Effector memory CD4-positive, alpha-beta T cell (primary cell): ENCODE measurements at places on chromosomes 1 and 21.

DNA sequence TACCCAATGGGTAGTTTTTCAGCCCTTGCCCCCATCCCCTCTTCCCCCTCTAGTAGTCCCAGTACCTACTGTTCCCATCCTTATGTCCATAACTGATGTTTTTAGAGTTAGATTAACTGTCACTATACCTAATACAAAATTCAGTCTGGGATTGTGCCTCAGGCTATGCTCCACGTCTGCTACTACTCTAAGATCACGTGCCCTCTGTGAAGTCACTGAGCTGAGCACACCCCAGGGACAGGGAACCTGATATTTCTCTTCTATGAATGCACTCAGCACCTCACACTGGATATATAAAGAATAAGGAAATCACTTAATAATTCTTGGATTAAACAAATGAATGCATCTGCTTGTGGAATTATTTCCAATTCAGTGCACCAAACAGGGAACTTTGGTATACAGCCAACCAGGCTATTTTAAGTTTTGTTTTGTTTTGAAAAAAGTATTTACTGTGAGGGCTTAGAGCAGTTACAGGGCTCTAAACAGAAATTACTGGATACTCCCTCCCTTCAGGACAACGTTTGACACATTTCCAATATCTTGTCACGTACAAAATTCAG is 307.9 kb downstream of the SMYD3 start:
- DNase-seq: no peak

GRCh38 chr1:70542030-70542429 is 131.0 kb downstream of the CTH start:
- no peak for DNase-seq

DNA sequence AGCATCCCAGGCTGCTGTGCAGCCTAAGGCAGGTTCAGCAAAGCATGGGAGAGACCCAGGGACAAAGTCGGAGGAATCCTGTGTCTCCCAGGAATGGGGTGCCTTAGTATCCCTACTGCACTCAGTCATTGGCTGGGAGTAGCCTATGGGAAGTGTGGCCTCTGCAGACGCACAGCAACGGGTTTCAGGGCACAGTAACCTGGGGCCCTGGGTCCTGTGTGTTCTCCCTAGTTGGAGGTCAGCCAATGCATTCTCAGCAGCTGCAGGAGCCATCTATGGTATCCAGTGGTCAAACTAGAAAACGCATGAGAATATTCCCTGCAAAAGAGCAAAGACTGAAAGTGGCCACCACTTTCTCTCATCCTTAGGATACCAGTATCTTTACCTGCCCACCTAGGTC is 13.7 kb upstream of the C1orf21 start:
- no peak for DNase-seq

DNA sequence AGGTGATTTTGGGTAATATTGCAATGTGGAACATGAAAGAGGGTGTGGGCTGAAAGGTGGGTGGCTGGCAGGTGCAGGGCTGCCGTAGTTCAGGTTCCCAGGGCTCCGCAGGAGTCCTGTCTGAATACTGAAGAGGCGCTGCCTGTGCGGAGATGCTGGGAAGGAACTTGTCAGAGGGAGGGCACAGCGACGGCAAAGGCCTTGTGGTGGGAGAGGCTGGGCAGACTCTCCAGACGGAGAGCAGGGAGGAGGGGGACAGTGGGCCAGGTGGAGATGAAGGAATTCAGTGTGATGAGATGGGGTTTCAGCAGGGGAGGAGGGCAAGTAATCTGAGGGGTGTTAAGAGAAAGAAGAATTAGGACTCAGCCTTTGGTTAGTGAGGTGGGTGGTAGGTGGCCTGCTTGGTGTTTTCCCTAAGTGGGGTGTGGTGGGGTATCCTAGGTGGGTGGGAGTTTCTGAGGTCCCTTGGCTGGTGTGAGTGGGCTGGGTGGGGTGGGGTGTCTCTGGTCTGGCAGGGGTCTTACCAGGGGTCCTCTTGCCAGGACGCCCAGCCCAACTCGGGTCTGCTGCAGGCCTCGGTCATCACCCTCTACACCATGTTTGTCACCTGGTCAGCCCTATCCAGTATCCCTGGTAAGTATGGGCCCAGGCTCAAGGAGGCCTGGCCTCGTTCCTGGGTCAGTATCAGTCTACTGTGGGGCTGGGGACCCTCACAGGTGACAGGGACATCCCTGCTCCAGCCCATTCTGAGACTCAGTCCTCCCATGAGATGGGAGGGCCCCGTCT is 15.6 kb downstream of the SERINC2 start:
- DNase-seq: no peak

DNA sequence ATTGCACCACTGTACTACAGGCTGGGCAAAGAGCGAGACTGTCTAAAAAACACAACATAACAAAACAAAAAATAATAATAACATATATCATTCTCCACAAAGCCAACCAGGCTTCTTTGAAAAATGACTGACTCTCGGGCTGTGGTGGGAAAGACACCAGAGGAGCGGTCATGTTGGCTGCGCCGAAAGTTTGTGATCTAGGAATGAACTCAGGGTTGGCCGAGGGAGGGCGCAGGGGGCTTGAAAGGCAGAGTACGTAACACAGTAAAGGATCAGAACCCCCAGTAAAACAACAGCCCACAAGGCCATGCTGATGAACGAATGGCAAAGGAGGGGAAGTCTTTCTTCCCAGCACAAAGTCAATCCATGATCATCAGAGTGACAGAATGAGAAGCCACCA is 4.7 kb downstream of the SLC35E2B start:
- no peak for DNase-seq

DNA sequence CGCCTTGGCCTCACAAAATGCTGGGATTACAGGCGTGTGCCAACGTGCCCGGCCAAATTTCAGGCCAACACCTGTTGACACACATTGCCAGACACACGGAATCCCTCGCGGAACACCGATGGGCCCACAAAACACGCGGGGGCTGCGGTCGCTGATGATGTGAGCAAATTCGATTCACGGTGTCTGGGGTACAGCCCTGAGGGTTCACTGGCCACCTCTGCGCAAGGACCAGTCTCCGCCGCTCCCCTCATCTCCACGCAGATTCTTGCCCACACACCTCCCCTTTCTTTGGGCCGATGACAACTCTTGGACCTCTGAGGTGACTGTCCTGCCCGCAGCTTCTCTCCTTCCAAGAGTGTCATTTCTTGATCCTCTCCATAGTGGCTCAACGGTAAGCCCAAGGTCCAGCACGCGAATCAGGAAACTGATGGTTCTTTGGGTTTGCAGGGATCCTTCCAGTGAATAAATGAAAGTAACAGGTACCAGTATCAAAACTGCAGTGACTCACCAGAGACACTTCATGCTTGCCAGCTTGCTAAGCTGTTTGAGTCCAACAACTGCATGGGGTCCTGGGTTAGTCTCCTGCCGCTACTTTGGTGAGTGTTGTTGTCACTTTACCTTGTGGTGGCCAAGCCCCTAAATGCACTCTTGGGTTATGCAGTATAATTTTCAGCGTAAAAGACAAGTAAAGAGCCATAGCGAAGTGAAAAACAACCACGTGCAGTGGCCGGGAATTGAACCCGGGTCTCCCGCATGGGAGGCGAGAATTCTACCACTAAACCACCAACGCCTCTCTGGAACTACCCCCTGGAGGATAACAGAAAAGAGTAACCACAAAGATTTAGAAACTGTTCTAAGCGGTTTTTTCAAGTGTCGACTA is 11.0 kb upstream of the RNU1-3 start:
- DNase-seq: no peak

DNA sequence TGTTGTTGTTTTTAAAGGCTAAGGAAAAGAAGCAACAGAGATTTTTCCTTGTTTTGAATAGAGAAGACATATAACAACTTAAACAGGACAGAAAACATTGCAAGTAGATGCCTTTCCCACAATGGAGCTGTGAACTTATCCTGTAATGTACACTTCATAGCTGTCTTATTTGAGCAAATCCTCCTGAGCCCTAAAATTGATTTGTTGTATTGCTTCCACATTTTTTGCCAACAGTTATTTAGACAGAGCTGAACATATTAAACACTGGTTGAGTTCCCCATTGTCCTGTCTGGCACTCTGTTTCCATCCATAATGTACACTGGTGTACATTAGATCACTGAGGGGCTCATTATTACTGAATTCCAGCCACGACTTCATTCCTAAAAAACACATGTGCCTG is 32.2 kb downstream of the CACHD1 start:
- DNase-seq: no peak

DNA sequence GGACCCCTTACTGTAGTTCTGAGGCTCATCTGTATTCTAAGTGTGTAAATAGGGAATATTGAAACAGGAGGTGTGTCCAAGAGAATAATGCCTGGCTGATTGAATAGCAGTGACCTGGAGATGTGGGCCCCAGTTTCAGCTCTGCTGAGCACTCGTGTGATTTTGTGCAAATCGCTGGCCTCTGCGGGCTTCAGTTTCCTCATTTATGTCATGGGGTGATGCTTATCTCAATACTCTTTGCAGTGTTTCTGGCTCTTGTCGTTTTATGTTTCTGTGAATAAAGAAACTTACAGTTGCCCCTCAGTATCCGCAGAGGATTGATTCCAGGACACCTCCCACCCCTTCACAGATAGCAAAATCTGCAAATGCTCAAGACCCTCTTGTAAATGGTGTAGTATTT is 5.0 kb downstream of the COG2 start:
- no peak for DNase-seq

DNA sequence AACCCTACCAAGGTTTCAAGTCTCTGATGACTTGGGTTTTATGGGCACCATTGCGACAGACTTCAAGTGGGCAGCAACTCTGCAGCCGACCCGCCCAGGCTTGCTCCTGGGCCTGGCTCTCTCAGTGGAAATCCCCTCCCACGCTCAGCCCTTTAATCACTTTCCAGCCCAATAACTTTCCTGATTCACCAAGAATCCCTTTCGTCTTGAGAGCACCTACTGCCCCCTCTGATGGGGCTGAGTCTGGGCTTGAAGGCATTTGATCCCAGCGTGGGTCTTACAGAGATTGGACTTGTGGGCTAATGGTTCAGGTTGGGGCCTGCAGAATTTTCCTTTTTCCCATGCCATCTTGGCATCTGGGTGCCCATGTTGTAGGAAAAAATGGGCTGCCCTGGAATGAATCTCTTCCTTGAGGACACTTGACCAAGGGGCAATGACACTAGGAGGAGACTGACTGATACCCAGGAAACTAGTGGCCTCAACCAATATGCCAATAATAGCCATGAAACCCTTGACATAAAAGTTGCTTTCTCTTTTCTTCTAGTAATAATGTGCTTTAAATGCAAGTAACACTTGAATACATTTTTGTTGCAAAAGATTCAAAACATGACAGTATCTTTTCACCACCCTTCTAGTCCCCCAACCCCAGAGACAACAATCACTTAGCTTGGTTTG is 7.8 kb upstream of the PHLDA3 start:
- no peak for DNase-seq

DNA sequence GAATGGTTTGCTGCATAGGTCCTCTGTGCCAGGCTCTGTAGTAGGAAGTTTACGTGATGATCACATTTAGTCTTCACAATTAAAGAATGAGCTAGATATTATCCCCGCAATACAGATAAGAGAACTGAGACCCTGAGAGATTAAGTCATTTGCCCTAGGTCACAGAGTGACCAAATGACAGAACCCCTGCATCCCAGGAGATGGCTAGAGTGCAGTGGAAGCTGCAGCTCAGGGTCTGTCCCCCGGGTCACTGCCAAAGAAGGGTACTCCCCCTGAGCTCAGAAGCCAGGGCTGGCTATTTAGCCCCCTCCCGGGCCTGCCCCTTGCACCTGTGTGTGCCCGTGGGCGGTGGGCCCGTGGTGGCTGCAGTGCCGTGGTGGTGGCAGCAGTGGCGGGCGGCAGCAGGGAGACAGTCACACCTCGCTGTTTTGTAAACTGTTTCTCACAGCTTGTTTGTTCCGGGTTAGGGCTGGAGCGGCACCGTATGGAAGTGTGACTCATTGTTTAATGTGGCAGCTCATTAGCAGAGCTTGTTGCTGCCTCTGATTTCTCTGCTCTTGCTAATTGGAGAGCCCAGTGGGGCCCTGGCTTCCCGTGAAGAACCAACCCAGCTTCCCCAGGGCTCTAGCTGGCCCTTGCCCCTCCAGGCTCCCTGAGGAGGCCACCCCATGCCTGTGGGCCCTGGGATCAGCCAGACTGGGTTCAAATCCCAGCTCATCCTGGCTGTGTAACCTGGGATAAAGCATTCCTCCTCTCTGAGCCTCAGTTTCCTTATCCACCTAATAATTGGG is 19.3 kb upstream of the FOXO6 start:
- DNase-seq: no peak

DNA sequence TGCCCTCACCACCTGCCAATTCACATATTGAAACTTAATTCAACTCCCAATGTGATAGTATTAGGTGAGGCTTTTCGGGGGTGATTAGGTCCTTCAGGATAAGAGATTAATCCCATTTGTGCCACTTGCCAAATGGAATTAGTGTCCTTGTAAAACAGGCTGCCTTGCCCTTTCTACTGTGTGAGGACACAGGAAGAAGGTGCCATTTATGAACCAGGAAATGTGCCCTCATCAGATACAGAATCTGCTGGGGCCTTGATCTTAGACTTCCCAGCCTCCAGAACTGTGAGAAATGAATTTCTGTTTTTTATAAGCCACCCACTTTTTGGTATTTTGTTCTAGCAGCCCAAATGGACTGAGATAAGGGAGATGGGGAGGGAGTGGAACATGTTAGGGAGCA is 39.1 kb upstream of the AGL start:
- DNase-seq: no peak

- DNase-seq: no peak
These were observed 445.1 kb downstream of the AJAP1 start for GRCh38 chr1:5099558-5099957.

GRCh38 chr1:201610858-201611257 is 71.9 kb downstream of the NAV1 start:
- no peak for DNase-seq

DNA sequence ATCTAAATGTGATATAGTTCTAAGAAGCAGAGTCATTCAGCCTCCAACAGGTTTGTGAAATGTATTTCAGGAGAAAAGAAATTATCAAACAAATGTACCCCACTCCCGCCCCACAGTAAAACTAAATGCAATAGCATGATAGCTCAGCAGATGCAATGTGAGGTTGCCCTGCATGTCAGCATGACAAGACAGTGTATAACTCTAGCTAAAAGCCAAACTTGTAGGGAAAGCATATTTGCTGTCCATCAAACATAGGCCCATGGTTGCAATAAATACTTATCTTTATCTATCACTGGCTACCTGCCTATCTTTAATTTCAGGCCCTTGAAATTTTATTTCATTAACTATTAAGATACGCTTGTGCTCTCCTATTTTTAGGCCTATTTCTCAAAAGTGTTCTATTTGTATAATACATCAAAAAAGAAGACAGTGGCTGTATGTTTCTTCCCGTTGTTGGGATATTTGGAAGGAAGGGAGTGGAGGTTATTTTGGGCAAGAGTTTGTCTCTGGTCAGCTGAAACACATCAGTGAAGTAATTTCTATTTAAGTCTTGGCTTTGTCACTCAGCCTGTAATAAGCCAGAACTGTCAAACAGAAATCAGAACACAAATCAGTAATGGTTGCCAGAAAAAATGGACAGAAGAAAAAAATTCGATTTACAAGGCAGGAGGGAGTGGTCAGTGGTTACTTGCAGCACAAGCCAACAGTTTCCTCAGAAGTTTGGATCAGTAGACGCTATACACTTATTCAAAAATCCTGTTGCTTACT is 307.4 kb upstream of the ADGRL2 start:
- DNase-seq: no peak
